ENCODE measurements at places on chromosomes 1 and 21.
A peak's percentile ranks its signal among the peaks of the same experiment; 100 is the strongest.

DNA sequence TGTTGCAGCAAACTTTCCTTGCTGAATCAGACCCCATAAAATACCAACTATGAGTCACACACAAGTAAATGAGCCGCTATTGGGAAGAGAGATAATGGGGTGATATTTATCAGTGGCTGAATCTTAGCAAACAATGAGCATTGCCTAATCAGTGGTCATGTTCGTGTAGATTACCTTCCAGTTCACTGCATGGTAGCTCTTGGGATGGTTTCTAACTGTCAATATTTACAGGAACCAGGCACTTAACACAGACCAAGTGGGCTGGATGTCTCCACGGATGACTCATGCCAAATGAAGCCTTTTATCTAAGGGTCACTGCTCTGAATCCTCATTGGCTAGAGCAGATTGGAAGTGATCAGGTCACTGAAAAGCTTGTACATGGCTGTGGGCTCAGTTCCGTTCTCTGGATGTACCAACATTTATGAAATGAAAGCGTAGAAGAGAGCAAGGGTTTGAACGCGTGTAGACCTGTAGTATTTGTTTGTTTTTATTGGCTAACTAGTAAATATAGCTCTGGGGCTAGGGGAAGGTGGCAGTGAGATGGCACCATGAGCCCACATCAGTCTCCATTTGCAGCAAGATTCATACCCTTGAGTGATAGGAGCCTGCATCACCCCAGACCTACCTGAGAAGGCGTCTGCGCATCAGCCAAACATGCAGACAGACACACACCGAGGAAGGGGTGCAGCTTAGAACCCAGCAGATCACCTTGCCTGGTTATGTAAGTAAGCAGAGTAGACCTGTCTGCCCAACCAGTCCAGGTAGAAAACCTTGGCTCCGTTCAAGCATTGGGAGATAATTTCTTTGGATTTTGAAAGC is 153.3 kb downstream of the TOMM20 start:
- DNase-seq: no peak

GRCh38 chr1:114009393-114009792 is 30.1 kb downstream of the OLFML3 start:
- DNase-seq: no peak

DNA sequence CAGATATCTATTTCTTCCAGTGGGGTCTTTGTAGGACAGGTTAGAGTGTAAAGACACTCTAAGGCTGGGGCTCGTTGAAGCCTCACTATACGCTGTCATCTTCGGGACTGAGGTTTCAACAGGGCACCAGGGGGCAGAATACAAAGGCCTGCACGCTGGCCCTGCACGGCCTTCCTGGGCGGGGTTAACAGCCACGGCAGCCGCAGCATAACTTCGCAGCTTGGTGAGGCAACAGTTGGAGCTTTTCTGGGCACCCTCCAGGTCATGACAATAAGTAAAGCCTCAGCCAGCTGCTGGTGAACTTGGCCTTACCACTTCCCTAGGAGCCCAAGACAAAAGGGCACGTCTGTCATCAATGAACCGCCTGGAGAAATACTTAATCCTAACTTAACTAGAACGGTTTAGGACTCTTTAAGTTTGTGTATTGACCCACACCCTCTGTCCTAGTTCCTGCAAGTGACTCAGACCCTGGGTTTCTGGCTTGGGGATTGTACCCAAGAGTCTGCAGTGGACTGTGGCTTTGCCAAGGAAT is 2.3 kb upstream of the RUNX1 start:
- DNase-seq: no peak

- no peak for DNase-seq
These were observed 35.3 kb upstream of the DNASE2B start for GRCh38 chr1:84363019-84363418.

DNA sequence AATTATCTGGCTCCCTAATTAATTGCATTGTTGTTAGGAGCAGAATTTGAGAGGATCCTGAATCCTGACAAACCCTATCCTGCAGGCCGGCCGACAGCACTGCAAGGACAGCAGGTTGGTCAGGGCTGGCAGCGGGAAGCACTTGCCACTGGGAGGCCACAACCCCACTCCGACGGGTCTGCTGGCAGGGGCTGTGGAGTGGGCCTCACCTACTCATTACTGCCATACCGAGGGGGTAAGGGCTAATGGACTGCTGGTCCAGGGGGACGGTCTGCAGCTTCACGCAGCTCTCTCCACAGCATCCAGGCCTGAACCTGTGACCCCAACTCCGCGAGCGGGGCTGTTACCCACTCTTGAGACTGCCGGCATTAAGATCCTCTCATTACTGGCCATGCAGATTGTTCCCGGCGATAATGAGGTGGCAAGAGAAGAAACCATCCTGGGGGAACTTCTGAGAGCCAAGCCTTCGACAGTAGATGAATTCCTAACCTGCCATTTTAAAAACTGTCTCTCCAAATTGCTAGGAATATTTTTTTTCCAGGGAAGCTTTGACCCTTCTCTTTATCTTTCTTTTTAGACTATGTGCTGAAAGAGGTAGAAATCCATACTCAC is 501.3 kb downstream of the OMA1 start:
- no peak for DNase-seq

DNA sequence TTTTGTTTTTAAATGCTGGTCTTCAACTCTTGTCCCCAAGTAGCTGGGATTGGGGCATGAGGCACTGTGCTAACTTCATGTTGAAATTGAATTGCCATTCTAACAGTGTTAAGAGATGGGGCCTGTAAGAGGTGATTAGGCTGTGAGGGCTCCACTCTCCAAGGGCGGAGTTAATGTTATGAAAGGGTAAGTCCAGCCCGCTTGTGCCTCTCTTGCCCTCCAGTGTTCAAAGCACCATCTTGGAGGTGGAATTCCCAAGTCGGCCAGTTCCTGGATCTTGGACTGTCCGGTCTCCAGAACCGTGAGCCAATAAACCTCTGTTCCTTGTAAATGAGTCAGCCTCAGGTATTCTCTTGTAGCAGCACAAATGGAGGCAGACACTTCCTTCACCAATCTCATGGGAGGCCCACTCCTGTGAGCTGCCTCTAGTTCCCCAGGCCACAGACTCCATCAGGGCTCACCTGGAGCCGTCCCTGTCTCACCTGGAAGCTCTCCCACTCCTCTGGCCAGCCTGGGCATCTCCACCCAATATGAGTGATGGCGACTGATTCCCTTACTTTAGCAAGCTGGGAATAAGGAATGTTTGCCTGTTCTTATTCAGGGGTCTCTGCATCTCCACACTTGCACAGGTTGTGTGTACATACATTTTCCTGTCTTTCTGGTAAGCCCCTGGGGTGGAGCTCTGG is 15.5 kb downstream of the IBA57 start:
- DNase-seq: no peak

- no peak for DNase-seq
These were observed 347.3 kb downstream of the DPYD start for GRCh38 chr1:97573553-97573952.

- peak; percentile 2 for DNase-seq
These were observed 50.3 kb upstream of the ARTN start for GRCh38 chr1:43883321-43883720.

- DNase-seq: no peak
These were observed 87.4 kb downstream of the DMRTB1 start for GRCh38 chr1:53546409-53547155.

DNA sequence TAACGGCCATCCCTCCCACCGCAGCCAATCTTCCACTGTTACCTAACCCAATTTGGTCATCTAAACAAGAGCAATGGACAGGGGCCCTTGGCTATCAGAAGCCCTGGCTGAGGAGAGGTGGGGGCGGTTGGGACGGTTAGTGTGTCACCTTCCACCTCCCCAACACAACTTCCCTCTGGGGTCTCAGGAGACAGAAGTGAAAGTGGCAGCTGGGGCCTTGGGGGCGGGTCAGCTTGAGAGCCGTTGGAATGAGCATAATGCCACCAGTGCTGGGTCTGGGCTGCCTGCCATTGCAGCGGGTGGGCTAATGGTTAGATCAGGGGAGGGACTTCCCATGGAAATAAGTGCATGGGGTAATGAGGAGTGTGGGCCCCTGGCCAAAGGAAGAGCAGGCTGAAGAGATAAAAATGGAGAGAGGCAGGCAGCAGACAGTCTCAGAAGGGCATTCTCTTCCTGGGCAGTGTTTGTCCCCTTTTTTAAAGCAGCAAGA is 7.9 kb downstream of the MEF2D start:
- DNase-seq: no peak

DNA sequence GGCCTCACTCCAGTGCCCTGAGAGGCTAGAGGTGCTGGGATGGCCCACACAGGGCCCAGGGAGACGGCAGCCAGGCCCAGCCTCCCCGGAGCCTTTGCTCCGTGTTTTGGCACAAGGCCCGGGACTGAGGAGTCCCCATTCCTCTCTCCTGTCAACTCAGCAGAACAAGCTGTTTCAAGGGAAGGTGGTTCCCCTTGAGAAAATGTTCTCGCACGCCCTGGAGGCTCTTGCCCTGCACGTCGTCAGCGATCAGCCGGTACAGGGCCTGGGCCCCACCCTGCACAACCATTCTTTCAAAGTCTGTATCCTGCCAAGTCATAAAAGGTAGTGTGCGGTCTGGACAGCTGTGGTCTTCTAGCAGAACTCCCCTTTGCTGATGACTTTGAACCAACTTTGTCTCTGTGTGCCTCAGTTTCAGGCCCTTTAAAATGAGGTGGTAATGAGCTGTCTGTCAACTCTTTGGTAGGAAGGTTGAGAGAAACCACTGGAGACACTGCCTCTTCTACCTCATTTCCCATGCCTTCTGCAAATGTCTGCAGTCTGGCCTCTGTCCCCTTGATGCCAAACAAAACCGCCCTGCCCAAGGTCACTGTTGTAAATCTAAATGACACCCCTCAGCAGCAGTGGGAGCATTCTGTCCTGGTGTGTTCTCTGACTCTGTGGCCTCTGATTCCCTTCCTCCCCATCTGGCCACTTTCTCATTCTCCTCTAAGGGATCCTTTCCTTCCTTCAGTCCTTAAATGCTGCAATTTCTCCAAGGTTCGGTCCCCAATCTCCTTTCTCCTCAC is 138.6 kb upstream of the JUN start:
- DNase-seq: no peak

DNA sequence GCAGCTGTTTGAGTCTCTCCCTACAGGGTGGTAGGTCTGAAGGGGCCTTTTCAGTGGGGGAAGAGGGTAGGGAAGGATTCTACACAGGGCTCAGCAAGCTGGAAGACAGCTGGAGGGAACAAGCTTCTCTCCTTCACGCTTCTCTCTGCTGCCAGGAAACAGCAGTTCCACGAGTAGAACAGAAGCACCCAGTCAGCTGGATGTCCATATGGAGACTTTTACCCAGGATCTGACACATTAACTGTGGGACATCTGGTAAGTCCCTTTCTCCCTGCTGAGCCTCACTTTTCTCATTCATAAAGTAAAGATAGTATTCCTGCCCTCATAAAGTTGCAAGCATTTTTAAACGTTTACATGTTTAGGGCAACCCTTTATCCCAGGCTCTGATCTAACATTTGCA is 280.3 kb downstream of the OMA1 start:
- DNase-seq: no peak

GRCh38 chr1:176252191-176252590 is 45.1 kb upstream of the COP1 start:
- DNase-seq: no peak

- DNase-seq: no peak
These were observed 7.1 kb downstream of the SSBP3 start for GRCh38 chr1:54398963-54399528.

GRCh38 chr1:54253480-54253879 is 53.5 kb downstream of the MRPL37 start:
- DNase-seq: no peak

DNA sequence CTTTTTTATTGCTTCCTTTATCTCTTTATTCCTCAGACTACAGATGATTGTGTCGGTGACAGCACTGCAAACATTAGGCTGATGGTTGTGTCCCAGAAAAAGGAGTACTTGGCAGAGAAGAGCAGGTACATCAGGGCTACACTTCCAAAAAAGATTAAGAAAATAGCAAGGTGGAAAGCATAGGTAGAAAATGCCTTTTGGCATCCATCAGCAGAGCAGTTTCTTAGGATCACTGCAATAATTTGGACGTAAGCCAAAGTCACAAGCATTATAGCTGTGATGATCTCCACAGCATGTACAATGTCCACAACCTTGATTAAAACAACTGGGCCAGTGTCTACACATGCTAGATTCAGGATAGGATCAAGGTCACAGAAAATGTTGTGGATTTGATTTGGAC is 5.9 kb downstream of the OR6K2 start:
- no peak for DNase-seq

DNA sequence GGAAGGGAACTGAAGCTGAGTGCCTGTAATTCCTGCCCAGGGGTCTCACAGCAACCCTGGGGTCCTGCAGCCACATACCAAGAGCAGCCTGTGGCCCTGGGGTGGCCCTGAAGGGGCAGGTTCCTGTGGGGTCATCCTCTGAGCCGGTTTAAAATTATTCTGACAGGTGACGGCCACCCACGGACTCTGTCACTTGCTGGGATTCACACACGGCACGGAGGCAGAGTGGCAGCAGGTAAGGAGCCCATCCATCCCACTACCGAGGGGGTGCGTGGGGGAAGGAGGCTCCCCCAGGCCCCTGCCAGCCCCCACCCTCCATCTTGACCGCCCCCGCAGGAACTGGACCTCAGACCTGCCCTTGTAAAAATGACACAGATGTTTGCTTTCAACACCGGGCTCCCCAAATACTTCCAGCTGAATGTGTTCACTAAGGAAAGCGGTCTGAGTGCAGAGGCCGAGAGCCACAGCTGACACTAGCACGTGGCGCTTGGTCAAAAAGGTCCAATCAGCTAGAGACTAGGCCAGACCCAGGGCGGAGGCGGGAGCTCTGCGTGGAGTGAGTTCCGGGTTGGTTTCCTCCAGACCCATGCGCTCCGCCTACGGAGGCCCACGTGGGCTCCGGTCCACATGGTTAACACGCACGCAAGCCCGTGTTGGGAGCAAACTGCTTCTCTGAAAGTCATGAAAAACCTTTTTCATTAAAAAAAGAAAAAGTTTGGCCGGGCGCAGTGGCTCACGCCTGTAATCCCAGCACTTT is 10.0 kb downstream of the YBEY start:
- peak; percentile 17 for DNase-seq

GRCh38 chr21:45209685-45210284 is 77.9 kb downstream of the POFUT2 start:
- DNase-seq: no peak

DNA sequence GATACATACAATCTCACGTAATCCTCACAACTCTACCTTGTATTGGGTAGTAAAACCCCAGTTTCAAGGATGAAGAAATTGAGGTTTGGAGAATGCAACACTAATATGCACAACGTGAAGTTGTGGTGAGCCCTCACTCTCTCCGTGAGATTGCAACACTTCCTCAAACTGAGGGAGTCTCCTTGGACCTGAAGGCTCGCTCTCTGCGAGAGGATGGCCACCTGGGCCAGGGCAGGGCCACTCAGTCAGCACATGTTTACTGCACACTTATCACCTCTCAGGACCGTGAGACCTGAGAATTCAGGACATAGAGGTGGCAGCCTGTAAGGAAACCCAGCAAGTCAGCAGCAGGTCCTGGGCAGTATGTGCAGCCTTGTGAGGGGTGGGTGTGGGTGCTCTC is 8.7 kb downstream of the SH3BP5L start:
- no peak for DNase-seq

- DNase-seq: no peak
These were observed 50.1 kb downstream of the ZNF281 start for GRCh38 chr1:200359610-200360163.
